ENCODE measurements at places on chromosomes 2 and 18.

DNA sequence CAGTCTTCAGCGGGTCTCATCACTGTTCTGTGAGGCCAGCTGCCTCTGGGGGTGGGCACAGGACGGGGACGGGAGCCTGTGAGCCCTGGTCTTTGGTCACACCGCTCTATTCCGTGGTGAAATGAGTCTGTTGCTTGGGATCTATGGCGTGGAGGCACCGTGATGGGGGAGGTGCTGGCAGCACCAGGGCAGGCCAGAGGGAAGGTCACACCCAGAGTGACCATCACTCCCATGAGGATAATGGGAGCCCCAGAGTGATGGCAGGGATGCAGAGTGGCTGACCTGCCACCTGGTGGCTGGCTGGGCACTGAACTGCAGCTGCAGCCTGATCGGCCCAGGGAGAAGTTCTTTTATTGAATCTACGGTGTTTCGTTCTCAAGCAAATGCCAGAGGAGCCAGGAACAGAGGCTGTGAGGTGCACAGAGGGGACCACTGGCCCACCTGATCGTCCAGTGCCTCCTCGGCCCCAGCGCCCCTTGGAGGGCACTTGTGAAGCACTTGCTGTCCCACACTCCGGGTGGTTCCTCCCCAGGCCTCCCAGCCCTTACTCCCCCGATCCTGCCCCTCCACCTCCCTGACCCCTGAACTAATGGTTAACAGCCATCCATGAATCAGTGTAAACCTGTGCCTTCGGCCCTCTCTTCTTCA, 17.9 kb downstream of the KCNIP3 start:
- DNase-seq = no peak

- DNase-seq = no peak
Measured at GRCh38 chr2:190904640-190905261, 24.1 kb downstream of the GLS start.

GRCh38 chr2:132815516-132815915, 145.5 kb upstream of the LYPD1 start:
- DNase-seq = no peak

GRCh38 chr2:176159663-176160250, 2.6 kb downstream of the HOXD3 start:
- no peak for DNase-seq

DNA sequence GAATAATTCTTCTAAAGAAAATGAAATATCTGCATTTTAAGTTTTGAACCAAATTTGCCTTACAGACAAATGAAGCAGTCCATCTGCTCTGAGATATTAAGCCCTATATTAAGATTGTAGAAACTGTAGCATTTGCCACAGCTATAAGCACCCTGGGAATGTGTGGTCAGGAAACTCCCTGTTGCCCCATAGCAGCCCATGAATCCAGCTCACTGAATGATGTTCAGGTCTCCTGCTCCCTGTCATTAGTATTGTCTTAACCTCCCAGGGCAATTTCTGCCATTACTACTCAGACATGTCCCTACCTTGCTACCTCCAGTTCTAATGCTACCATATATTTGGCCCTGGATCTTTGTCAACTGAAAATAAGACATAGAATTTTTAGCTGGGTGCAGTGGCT, 41.1 kb downstream of the CDK15 start:
- DNase-seq = no peak

DNA sequence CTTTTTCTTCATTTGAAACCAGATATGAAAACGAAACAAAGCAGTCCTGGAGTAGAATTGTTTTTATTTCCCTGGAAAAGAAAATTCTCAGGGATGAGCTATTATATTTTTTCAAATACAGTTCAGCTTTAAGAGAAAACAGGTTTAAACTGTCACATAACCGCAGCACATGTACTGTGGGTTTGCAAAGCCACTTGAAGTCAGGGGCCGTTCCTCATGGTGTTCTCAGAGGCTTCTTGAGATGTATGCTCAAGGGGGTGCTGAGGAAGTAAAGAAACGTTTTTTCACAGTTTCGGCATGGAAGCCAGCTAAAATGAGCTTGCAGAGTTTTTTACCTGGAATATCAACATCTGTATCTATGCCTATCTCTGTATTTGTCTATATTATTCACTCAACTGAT, 225.3 kb downstream of the MC4R start:
- DNase-seq = no peak

- DNase-seq = no peak
Measured at GRCh38 chr2:120516679-120517314, 170.9 kb downstream of the INHBB start.

- no peak for DNase-seq
Measured at GRCh38 chr2:41414486-41415230, 633.2 kb upstream of the PKDCC start.

DNA sequence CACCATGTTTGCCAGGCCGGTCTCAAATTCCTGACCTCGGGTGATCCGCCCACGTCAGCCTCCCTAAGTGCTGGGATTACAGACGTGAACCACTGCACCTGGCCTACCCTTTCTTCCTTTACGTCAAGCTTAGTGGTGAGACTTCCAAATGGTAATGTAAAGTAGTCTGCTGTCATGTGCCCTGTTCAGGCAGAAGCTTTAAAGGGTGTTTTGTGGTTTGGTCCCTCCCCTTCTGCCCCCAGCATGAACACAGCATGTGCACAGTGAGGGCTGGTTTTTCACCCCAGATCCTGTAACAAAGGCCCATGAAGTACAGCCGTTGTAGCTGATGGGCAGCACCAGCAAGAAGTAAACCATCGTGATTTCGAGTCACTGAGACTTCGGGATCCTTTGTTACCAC, 2.7 kb upstream of the DTYMK start:
- DNase-seq = no peak

DNA sequence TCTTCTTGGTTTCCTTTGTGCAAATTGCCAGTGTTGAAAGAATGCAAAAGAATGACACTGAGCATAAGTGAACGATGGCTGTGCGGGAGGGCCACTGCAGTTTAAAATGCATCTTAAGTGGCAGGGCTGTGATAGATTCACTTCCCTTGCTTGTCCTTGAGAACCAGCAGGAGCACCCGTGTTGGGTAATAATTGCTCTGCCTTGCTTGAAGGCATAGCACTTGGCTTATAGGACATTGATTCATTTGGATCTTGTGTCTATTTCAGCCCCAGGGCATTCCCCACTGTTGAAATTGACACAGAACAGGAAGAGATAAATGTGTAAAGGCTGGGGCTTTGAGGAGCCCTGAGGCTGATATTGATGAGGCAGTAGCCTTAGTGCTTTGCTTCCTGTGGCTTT, 1003.7 kb upstream of the GYPC start:
- no peak for DNase-seq

DNA sequence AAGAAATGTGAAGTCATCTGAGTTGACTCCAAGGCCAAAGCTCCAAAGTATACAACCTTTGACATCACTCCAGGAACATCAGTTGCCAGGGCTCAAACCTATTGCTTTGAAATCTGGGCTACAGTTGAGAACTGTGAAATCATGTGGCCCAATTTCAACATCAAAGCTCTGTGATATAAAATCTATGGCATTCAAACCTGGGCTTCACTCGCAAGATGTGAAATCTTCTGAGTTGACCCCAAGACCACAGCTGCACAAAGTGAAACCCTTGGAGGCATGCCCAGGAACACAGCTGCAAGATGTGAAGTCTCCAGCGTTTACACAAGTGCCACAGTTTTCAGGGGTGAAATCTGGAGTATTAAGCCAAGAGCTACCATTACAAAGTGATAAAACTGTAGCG, 9.4 kb upstream of the ZNF512 start:
- DNase-seq = no peak

GRCh38 chr2:86382108-86382507, 44.7 kb upstream of the REEP1 start:
- DNase-seq = no peak

DNA sequence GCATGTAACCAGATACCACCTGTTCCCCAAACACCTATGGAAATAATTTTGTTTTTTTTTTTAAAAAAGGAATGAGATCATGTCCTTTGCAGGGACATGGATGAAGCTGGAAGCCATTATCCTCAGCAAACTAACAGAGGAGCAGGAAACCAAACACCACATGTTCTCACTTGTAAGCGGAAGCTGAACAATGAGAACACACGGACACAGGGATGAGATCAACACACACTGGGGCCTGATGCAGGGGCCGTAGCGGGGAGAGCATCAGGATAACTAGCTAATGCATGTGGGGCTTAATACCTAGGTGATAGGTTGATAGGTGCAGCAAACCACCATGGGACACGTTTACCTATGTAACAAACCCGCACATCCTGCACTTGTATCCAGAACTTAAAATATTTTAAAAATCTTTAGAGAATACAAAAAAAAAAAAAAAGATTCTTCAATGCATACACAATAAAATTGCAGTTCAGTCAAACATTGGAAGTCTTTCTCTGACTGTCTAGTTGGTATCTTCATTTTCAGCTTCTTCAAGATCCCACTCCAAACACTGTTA, 11.6 kb upstream of the CASP10 start:
- no peak for DNase-seq

- DNase-seq = no peak
Measured at GRCh38 chr2:26809211-26809610, 23.4 kb downstream of the CENPA start.

DNA sequence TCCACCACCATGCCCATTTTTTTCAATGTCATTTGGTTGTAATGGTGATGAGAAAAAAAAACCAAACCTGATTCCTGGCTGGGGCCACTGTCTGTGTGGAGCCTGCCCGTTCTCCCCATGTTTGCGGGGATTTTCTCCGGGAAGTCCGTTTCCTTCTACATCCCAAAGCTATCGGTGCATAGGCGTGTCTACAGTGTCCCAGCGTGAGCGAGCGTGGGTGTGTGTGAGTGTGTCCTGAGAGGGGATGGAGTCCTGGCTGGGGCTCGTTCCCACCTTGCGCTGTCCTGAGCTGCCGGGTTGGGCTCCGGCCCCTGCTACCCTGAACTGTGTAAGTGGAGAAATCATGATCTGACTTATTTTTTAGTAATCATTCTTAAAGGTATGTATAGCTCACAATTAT, 7.3 kb upstream of the ZAP70 start:
- DNase-seq = no peak

- no peak for DNase-seq
Measured at GRCh38 chr2:31286230-31286629, 52.3 kb downstream of the EHD3 start.

- DNase-seq = no peak
Measured at GRCh38 chr2:109151519-109151918, 22.5 kb downstream of the SH3RF3 start.

DNA sequence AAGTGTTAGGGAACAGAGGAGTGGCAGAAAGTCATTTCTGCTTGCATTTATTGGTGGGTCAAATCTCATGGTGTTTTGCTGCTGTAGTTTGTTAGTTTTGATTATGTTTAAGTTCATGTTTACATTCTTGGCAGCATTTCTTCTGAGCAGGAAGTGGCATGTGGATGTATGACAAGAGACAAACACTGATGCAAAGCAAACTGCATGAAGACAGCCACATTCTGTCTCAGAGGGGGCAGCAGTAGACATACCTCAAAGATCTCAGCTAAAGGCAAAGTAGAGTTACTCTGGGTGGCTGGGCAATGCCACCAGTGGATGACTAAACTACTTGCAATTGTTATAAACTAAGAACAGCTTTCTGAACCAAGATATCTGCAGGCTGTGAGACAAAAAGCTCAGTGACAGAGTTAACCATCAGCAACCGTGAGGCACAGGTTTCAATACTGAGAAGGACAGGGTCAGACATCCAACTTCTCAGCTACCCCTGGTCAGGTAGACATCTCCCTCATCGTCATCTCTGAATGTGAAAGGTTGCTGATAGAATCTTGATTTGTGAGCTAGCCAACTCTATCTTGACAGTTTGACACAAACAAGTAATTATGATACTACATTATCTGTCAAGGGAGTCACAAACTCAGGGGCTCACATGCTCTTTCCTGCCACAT, 16.4 kb downstream of the GALNT3 start:
- no peak for DNase-seq

GRCh38 chr2:58957188-58957840, 716.2 kb upstream of the FANCL start:
- DNase-seq = no peak

- no peak for DNase-seq
Measured at GRCh38 chr18:3923750-3924149, 473.8 kb downstream of the TGIF1 start.

GRCh38 chr2:69762025-69762424, 20.1 kb downstream of the ANXA4 start:
- DNase-seq = no peak

DNA sequence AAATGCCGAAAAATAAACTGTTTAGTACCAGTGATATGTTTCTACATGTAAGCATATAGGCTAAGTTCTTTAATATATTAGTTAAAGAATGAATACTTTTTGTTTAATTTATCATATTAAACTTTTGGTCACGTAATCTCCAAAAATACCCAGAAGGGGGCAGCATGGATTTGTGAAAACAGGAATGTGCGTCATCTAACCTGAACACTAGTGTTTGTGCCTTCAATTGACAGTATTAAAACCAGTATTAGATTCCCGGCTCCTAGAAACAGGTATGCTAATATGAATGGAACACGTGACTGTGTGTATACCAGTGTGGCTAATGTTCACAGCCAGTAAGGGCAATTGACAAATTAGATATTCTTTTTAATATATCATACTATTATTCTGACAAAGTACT, 51.8 kb downstream of the WDR7 start:
- no peak for DNase-seq

DNA sequence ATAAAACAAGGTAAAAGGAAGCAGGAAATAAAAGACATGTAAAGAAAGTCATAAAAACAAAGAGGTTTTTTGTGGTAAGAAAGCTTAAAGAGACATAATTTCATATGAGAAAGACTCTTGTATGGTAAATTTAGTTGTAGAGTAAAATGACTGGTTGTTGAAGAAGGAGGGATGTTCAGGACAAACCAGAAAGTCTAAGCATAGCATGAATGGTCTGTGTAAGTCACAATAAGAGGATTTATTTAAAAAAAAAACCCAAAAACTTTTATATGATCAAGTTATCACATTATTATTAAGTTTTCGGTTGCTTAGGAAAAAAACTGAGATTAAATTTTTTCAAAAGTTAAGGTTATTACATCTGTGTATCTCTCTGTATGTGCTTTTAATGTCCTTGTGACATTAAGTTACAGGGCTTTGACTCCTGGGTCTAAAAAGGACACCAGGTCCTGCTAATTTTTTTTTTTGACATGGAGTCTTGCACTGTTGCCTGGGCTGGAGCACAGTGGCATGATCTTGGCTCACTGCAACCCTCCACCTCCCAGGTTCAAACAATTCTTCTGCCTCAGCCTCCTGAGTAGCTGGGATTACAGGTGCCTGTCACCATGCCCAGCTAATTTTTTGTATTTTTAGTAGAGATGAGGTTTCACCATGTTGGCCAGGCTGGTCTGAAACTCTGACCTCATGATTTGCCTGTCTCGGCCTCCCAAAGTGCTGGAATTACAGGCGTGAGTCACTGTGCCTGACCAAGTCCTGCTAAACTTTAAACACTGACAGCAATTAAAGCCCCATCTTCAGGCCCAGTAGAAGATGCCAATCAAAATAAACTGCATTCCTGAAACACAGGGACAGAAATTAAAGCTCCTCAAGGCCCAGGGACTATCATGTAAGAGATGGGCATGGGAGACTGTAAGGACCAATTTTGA, 14.2 kb upstream of the OXER1 start:
- no peak for DNase-seq

- no peak for DNase-seq
Measured at GRCh38 chr2:70732766-70733645, 35.0 kb downstream of the ADD2 start.
